Left ventricle myocardium inferior (tissue), 1 donor: ENCODE measurements at places on chromosomes 1 and 21. TPM values are rescaled to one million over a fixed set of nuclear protein-coding genes. Genes with fewer than 3 reads are reported as not detected.
A peak's percentile ranks its signal among the peaks of the same experiment; 100 is the strongest.

DNA sequence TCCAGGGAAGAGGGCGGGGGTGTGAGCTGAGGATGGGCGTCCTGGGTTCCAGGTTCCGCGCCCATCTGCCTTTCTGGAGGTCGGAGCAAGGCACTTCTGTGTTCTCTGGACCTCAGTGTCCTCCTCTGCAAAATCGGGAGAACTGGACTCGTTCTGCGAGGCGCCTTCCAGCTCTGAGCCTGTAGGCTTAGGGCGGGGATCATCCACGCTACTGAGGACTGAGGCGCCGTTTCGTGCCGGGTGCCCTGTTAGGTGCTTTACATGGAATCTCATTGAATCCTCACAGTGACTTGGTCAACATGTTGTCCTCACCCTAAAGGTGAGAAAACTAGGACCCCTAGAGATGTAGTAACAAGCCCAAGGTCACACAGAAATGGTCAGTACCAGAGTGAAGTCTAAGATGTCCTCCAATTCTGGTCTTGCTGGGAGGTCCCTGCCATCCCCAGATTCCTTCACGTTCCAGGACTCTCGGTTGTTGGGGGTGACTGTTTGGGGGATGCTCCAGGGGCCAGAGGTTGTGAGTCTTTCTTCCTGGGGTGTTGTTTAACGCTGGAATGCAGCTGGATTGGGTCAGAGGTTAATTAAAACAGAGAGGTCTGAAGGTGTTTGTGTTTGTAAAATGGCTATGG, 677 bp downstream of the PRKAA2 start:
- no peak for DNase-seq

DNA sequence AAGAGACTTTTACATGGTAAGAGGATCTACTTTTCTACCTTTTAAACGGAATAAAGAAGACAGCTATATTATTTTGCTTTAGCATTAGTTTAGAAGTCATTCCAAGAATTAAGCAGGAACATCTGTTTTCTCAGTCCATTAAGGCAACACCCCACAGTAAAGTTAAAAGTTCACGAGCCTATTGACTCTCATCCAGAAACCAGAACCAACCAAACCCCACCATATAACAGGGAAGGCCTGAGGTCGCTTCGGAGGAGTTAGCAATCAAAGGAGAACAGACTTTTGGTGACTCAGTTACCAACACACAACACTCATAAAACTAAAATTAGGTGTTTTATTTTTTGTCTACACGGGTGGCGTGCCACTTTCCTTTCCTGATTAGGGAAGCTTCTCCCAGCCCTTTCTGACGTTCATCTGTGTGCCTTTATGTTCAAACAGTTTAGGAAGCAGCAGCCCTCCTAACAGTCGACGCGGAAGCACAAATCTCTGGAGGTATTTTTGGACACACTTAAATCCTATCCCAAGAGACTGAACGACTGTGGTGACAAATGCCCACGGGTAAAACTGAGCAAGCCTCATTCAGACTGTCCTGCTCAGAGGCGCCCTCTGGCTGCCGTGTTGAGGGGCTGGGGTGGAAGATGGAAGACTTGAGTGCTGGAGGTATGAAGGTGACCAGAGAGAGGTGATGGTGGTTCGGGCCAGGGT, 8.6 kb upstream of the PLA2G2C start:
- peak; percentile 65 for DNase-seq

DNA sequence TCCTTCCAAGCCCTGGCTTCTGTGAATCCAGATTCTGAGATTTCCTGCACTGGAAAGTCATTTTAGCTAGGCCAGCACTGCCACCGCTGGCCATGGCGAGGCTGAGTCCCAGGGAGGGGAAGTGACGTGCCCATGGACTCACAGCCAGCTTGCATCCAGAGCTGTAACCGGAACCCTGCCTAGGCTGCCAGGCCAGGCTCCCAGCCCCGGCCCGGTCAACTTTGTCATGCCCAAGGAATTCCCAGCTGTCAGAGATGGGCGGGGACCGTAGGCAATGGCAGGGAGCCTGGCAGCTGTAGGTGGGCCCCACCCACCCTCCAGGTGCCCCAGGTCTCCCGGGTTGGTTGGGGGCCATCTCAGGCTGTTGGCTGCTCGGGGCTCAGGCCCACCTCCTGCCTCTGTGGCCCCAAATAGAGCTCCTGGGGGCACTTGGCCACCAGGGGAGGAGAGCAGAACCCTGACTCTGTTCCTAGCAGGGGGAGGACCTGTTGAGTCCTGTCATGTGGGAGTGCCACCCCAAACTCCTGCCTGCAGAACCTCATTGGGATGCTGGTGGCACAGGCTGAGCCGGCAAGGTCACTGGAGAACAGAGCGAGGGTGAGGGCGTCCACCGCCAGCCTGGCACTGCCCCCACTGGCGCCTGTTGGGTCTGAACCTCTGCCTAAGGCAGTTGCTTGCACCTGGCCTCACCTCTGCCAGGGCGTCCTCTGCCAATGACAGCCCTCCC, 57.8 kb downstream of the FOXO6 start:
- DNase-seq: peak; percentile 83

DNA sequence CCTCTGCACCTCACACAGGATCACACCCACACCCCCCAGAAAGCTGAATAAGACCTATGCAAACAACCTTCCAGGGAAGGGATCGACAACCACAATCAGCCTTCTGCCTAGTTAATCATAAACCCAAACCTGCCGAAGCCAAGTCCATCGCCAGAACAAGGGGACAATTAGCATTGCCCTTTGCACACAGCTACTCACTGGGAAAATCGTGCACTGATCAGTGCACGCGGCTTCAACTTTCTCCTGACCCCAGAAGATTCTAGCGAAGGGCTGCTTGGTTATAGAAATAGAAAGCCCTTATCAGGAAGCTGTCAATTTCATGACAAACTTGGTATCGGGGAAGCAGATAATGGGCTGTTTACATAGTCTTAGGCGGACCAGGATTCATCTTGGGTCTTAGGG, 29.5 kb downstream of the RUNX1 start:
- DNase-seq: no peak

DNA sequence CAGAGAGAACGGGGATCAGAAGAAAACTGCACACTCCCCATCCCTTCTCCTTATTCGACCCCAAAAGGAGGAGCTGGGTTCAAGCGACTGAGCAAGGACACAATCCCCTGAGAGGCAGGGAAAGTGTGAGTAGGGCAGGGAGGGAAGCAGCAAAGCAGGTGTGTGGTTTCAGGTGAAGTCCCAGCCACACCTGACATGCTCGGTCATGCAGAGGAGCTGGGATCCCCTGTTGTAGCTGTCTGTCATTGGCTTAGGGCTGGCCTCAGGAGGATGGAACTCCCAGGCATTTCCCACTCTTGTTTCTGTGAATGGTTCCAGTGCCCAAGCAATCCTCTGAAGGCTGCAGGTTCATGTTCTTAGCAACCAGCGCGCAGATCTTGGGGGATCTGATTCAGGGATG, 150.7 kb downstream of the DSCAM start:
- DNase-seq: no peak

- peak; percentile 31 for DNase-seq
These were observed 2.5 kb downstream of the DISC1 start for GRCh38 chr1:231629132-231629531.

DNA sequence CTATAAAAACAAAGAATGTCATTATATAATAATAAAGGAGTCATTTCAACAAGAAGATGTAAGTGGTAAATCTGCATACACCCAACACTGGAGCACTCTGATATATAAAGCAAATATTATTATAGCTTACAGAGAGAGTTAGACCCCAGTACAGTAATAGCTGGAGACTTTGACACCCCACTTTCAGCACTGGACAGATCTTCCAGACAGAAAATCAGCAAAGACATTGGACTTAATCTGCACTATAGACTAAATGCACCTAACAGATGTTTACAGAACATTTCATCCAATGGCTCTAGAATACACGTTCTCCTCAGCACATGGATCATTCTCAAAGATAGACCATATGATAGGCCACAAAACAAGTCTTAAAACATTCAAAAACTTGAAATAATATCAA, 20.0 kb upstream of the KCNH1 start:
- no peak for DNase-seq

DNA sequence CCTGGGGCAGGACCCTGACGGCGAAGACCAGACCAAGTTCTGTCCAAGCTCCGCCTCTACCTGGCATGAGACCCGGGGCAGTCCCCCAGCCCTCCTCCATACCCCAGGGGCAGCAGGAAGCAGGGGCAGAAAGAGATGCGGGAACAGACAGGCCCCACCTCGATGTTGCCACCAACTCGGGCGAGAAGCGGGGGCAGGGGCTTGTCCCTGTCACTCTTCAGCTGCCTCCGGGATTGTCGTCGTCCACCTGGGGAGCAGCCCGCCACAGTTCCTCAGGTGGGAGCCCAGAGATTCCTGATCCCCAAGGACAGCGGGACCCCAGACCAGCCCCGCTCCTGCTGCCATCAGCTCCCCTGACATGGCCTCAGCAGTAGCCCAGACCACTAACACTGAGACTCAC, 54.8 kb downstream of the CHD5 start:
- no peak for DNase-seq

GRCh38 chr1:19869929-19870328, 12.3 kb upstream of the OTUD3 start:
- no peak for DNase-seq

DNA sequence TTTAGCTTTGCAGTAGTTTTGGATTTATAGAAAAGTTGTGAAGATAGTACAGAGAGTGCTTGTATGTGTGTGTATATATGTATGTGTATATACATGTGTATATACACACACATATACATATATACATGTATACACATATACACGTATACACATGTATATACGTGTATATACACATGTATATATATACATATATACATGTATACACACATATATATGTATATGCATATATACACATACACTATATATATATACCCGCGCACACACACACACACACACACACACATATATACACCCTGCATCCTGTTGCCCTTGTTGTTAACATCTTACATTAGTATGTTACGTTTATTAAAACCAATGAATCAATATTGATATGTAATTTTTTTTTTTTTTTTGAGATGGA, 24.3 kb downstream of the RPRD2 start:
- DNase-seq: no peak

DNA sequence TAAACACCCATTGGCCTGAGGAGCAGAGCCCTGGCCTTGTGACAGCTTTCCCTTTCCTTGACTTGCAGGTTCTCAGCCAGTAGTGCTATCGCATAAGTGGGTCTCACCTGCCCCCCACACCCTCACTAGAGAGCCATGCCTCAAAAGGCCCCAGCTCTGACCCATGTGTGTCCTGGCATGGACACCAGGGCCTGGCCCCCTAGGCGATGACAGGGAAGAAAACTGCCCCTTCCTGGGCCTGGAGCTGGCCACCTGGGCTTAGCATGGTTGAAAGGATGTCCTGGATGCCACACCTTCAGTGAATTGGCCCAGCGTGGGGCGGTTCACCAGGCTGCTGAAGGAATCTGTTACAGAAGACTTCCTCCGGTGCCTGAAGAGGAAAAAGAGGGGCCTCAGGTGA, 18.5 kb downstream of the TTC39A start:
- DNase-seq: no peak

The CEP350 gene
- total RNA-seq: 34.7 TPM

- no peak for DNase-seq
These were observed 42.4 kb upstream of the TENT5C start for GRCh38 chr1:117563492-117563875.

DNA sequence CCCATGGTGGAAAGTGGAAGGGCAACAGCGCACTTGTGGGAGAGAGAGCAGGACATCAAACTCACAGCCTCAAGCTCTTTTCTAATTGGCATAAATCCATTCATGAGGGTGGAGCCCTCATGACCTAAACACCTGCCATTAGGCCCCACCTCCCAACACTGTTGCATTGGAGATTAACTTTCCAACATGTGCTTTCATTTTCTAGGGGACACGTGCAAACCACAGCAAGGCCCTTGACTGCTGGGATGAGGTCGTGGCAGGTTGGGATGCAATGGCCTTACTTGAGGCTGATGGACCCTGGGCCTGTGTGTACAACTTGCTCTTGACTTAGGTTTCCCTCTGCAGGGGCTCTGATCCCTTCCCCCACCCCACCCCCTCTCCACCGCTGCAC, 35.9 kb upstream of the NEK2 start:
- DNase-seq: no peak

DNA sequence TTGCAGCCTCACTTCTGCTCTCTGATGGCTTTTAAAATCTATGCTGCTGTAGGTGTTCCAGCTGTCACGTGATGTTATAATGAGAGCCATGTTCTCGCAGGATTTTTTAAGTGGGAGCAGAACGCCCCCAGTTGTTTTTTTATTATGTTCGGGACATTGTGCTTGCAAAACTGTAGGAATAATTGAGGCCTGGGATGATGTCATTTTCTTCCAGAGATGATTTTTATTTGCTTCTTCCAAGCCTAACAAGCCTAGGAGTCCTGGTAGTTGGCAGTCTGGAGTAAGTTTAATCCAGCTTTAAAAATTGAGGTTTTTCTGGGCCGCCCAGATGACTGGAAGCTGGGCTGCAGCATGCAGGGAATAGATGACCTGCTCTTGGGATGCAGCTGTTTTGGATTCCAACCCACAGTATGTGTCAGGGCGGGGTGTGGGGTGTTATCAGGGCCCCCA, 34.6 kb upstream of the CHIT1 start:
- DNase-seq: no peak

The GPR37L1 gene
- 0.05 TPM for total RNA-seq

DNA sequence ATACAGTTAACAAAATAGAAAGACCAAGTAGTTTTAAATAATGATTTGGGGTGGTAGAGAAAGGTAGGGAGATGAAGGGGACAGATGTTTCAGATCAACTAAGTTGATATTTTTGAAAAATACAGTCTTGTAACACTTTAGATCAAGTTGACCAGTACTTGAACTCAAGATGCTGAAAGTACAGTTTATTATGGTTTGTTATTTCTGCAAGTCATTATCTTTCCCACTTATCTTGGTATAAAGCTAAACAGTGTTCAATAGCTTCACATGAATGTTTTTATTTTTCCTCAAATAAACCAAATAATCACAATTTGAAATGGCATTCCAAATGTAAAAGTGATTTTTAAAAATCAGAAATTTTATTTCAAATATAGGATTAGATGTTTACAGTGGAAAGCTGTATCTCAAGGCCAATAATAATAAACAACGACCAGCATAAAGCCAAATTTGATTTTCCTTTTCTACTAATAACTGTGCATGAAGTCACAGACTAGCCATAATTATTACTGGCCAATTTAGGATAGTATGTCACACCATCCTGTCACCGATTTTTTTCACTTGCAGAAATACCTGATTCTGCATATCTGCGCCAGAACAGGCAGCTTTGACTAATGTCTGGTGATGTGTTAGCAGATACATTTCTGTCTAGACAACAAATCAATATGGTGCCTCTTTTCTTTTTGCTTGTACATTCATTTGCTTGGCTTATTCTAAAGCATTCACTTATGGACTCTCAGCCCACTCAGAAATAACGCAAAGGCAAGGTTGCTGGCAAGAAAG, 320.2 kb downstream of the TM2D1 start:
- DNase-seq: no peak

The MX1 gene
- total RNA-seq: 8.8 TPM

GRCh38 chr21:35168735-35169134, 119.6 kb upstream of the RUNX1 start:
- no peak for DNase-seq
